WERI-Rb-1 (cell line): ENCODE measurements at places on chromosomes 12 and 14.

DNA sequence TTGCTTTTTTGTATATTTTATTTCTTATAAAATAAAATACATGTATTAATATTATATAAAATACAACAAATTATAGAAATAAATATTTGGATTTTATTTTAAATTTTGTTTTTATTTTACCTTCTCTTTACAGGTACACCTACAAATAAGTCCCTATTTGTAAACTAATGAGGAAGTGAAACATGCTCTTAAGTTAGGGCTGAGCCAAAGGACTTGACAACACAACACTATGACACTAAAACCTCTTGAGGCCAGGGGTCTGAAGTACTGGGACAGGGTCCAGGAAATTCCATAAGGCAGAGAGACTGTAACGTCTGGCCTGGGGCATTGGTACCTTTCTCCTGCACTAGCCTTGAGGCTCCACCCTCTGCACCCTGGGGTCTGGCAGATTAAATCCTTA is 293.2 kb downstream of the FOXN3 start:
- no peak for DNase-seq

- peak; percentile 93 for DNase-seq
Measured at GRCh38 chr14:60327447-60328331, 78.7 kb downstream of the PPM1A start.

DNA sequence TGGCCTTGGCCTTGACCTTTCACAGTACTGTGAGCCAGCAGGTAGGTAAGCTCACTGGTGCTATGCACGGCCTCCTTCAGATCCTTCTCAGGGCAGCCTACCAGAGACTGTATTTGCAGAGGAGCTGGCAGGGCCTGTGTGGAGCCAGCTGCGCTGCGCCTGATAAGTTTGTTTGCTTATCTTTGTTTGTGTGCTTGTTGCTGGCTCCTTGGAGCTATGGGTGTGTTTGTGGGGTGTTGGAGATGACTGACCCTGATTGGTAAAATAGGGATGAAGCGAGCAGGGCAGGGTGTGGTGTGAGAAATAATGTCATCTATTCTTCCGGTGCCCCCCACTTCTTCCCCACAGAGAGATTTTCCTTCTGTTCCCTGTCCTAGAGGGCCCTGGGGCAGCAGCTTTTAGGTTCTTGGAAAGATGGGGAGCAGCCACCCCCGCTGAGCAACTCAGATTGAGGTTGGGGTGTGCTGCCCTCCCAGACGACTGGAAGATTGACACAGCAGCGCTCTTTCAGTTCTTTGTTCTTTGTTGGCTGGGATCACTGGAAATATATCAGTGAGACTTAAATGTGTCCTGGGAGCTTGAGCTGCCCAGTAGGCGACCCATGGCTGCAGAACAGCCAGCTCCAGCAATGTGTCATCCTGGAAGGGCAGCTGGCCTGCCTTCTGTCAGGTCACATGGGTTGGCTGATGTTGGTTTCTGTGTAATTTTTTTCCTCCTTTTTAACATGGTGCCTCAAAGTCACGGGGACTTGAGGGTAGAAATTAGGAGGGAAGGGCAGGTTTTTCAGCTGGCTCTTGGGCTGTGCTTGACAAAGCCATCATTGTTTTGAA is 19.6 kb downstream of the MLXIP start:
- DNase-seq, result peak; percentile 30

DNA sequence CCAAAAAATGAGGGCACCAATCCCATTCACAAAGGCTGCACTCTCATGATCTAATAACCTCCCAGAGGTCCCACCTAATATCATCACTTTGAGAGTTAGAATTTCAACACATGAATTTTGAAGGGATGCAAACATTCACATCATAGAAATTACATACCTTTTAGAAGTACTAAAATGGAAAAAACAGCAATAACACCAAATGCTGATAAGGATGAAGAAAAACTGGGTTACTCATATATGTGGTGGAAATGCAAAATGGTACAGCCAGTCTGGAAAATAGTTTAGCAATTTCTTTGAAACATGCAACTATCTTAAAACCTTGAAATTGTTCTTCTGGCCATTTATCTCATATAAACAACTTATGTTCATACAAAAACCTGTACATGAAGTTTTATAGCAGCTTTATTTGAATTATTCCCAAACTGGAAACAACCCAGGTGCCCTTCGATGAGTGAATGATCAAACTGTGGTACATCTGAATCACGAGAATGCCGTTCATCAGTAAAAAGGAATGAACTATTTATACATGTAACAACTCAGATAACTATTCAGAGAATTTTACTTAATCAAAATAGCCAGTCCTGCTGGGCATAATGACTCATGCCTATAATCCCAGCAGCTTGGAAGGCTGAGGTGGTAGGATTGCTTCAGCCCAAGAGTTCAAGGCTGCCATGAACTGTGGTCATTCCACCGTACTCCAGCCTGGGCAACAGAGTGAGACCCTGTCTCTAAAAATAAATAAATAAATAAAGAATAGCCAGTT is 109.4 kb upstream of the SSTR1 start:
- no peak for DNase-seq

DNA sequence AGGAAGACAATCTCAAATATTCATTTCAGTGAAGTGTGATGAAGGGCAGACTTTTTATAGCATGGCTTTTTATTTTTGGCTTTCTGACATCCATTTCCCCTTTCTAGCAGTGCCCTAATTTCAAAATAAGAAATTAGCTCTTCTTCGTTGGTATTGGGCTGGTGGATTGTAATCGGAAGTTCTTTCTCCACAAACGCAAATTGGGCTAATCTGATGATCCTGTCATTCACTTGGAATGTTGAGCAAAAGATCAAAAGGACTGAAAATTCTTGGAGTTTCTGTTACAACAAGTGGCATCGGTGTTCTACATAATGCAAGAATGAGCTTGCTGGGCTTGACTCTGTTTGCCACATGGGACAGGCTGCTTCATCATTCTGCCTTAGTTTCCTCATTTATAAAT is 1182.8 kb downstream of the FLRT2 start:
- no peak for DNase-seq

GRCh38 chr14:39863441-39863840 is 431.2 kb upstream of the FBXO33 start:
- DNase-seq, result no peak

DNA sequence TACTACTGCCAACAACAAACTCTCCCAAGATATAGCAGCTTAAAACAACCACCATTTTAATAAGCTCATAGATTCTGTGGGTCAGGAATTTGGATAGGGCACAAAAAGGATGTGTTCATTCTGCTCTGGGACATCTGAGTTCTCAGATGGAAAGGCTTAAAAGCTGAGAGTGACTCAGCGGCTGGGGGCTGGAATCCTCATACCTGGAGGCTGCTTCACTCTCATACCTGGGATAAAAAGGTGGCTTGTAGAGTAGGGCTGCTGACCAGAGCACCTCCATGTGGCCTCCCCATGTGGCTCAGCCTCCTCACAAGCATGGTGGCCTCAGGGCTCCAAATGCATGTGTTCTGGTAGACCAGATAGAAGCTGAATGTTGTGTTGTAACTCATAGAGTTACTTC is 20.2 kb upstream of the PELI2 start:
- DNase-seq, result no peak

DNA sequence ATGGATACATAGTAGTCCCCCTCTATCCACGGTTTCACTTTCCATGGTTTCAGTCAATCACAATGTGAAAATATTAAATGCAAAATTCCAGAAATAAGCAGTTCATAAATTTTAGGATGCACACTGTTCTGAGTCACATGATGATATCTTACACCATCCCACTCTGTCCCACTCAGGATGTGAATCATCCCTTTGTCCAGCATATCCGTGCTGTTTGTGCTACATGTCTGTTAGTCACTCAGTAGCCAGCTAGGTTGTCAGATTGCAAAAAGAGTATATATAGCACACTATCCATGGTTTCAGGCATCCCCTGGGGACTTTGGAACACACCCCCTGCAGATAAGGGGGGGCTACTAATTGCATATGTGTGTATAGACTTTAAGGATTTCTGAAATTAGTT is 8.1 kb upstream of the NAA30 start:
- DNase-seq, result no peak

DNA sequence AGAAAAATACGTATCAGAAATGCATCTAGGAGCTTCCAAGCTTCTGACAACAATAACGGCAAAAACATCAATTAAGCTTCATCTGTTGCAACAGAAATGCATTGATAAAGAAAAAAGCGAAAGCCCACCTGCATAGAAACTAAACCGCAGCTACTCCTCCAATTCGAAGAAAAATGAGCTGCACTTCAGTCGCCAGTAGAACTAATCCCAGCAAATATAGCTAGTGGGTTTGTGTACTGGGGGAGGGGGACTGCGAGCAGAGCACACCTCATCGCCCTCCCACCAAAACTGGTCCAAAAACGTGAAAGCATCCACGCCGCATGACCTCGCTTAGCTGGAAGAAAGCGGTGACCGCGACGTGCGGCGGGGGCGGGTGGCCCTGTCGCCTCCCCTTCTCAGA is 1.2 kb downstream of the SLC35F4 start:
- DNase-seq, result no peak

DNA sequence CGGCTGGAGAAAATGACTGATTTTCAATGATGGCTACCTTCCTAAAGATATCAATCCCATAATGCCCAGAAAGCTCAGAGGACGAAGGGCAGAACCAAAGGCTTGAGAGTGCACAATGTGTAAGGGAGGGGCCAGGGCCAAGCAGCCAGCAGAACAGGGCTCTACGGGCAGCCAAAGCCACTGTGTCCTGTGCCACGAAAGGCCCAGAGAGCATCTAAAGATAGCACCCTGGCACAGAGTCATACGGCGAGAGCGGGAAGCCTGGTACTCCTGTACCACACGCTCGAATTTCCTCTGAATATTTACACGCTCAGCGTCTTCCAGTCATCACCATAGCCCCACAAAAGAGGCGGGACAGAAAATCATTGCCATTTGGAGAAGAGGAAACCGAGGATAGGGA is 39.5 kb downstream of the PRMT8 start:
- no peak for DNase-seq

GRCh38 chr14:75811872-75812499 is 150.9 kb downstream of the TTLL5 start:
- DNase-seq, result no peak

DNA sequence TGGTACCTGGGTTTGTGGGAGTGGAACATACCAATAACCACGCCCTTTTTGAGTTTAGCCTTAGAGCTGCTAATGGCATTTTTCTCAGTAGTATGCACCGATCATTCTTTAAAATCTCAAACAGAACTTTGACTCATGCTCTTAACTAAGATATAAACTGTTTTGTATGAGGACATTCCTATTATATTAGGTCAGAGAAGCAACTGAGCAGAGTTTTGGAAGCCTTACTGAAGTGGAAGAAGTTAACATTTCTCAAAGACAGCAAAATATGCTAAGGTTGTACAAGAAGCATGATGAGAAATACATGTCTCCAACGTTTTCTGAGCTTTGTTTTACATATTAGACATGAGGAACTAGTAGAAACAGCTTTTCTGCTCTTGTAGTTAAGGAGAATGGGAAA is 819.2 kb downstream of the FSCB start:
- no peak for DNase-seq

- DNase-seq, result no peak
Measured at GRCh38 chr12:29086325-29087271, 62.5 kb upstream of the FAR2 start.

DNA sequence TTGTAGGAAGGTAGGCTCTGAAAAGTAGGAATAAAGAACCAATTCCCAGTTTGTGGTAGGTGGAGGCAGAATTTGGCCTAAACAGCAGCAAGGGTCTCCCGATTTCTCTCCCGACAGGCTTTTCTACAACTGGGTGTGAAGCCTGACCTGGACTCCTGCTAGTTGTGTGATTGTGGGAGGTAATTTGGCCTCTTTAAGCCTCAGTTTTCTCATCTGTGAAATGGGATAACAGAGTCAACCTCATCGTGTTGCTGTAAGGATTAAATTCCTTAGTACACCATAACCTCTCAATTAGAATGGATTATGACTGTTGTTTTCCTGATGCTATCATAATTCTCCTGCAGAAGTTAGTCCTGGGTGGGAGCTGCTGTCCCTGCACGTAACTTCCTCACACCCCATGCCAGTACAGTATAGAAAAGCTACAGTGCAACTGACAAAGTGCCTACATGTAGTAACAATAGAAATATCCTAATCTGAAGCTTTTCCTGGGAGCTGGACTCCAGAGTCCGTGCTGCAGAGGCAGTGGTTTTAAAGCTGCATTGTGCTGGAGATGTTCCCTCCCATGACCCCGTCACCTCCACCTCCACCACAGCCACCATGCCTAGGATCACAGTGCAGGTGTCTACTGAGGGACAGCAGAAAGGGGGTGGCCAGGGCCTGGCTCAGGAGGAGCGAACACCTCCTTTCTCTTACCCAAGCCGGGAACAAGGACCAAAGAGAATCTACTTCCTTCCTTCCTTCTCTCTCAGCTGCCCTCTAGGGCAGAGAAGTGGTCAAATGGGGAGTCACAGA is 76.5 kb downstream of the FBXL14 start:
- no peak for DNase-seq

DNA sequence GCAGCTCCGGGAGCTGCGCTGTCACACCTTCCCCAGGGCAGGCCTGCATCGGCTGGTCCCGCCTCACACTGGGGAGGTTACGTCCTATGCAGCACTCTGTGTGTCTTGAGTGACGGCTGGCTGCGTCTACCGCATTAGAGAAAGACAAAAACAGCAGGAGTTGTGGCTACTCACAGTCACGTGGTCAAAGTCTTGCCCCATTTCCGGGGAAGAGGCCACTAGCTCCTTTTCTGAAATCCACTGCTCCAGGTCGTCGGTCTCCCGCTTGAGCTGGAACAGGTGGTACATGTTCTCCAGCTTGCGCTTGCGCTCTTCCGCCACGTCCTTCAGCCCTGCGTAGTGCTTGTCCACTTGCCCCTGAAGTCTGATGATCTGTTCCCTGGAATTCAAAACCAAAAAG is 68.8 kb downstream of the PLEKHG3 start:
- no peak for DNase-seq
